ENCODE measurements at places on chromosomes 13 and 19.

GRCh38 chr19:48479686-48480085 is 10.5 kb downstream of the CYTH2 start:
- no peak for DNase-seq

DNA sequence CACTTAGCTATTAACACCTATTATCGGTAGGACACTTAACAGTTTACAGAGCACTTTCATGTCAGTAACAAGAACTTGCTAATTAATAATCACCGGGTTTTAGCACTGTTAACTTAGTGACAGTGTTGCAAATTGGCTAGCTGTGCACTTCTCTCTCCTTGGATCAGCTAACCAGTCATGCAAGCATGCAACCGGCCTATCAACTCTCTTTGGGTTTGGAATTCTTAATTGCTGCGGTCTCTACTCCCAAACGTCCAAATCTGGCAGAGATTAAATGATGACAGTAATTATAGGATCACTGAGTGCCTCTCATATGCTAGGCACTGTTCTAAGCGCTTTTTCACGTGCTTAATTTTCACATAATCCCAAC is 1.2 kb downstream of the EPS15L1 start:
- no peak for DNase-seq

GRCh38 chr19:2641332-2641698 is 61.2 kb downstream of the GNG7 start:
- DNase-seq = no peak

- DNase-seq = no peak
Observed at GRCh38 chr19:18995804-18996241, 37.5 kb downstream of the SUGP2 start.

GRCh38 chr13:102333320-102334198 is 68.3 kb downstream of the FGF14 start:
- DNase-seq = no peak

DNA sequence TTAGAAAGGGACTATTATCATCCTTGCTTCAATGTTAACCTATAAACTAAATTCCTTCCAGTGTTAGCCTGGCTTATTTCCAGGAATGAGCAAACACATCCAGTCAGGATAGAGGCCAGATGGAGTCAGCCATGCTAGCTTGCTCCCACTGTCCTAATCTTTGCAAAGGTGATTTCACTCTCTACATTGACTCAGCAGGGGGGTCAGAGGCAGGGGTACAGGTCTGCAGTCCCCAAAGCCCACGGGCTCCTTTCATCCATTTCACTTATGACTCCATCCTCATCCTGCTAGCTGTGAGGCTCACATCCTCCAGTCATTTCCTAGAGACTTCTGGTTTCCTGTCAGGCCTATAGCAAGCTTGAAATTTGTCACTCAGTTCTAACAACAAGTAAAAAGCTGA is 63.4 kb upstream of the CEACAM8 start:
- DNase-seq = no peak

DNA sequence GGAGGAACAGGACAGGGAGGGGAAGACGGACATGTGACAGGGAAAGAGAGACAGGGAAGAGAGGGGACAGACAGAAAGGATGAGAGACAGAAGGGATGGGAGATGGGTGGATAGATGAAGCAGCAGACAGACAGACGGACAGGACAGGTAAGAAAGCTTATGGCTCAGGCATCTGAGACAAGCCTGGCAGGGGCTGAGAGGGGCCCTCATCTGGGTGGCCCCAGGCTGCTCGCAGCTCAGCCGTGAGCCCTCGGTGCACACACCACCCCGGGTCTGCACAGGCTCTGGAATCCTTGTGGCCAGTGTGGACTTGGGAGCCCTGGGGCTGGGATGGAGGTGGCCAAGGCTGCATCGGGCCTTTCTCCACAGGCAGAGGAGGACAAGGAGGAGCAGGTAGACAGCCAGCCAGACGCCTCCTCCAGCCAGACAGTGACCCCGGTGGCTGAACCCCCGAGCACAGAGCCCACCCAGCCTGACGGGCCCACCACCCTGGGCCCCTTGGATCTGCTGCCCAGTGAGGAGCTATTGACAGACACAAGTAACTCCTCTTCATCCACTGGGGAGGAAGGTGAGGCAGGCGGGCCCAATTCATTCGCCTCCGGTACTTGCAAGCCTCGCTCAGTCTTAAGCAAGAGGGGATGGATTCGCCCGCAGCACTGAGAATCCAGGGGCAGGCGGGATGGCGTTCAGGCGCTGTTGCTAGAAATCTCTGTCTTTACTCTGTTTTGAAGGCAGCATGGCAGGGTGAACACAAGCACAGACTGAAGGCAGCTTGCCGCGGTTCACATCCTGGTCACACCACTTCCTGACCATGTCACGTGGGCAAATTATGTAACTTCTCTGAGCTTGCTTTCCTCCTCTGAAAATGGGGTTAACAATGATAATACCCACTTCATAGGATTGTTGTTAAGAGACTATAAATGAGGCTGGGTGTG is 14.0 kb downstream of the GRAMD1A start:
- peak; percentile 86 for DNase-seq

DNA sequence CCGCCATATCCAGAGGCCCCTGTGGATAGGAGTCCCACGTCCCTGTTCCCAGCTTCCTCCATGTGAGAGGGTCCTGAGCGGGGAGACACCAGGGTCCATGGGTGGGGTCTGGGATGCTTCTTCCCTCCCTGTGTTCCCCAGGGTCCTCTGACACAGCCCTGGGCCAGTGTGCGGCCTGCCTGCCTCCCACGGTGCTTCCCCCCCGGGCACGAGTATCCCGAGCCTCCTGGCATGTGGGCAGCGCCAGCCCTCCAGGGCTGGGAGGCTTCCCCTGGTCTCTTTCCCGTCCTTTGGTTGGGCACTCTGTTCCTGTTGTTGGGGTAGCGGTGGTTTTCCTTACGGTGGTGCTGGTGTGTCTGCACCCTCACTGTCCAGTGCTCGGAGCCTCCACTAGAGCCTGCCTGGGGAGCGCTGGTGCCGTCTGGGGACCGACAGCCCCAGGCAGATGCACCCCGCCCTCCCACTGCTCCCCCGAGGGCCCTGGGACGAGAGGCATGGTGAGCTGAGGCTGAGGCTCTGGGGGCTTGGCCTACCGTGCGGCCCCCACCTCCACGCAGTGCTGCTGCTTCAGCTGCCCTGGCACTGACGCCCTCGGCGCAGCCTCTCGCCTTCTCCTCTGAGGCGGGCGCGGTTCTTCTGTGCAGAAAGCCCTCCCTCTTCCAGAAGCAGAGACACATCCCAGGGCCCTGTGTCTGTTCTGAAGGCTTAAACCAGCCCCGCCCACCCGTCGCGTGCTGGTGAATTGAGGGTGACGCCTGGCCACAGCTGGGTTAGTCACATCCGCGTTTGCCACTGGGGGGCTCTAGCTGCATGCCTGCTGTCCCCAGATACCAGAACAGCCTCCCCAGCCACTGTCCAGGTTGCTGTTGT is 27.9 kb downstream of the PLEKHJ1 start:
- DNase-seq = no peak

Measured in activated effector memory CD4-positive, alpha-beta T cell treated with anti-CD3 and anti-CD28 coated beads, Interleukin-2, amount 50 U/mL, for 16 hours (primary cell).